Activated CD4-positive, alpha-beta T cell treated with anti-CD3 and anti-CD28 coated beads, Interleukin-2, amount 10 ng/mL, durations not matched to agents 24 days and 14 days (primary cell): ENCODE measurements at places on chromosomes 7 and 10. TPM values are rescaled to one million over a fixed set of nuclear protein-coding genes. Genes with fewer than 3 reads are reported as not detected.

Gene CDC14C
- not detected in 2 replicates for total RNA-seq

Gene PITX3
- 0.54 and 0.86 TPM in 2 replicates for total RNA-seq

Gene PARP12
- 53.3 and 55.9 TPM in 2 replicates for total RNA-seq

Gene HKDC1
- total RNA-seq = 0.07 and 0.09 TPM in 2 replicates

Gene EVX1
- total RNA-seq = not detected in 2 replicates

Gene HYAL4
- total RNA-seq = not detected in 2 replicates

- no peak for DNase-seq
- no peaks in the 10 kb centered on the region for H3K36me3 ChIP-seq
- H3K27me3 ChIP-seq = no peaks in the 10 kb centered on the region
- no peaks in the 10 kb centered on the region for H3K4me1 ChIP-seq
- no peak overlapping the region for H3K27ac ChIP-seq
- H3K4me3 ChIP-seq = no peak overlapping the region
Observed at GRCh38 chr10:13686331-13686752, 99.6 kb downstream of the PRPF18 start.

- peaks cover 2% of the 10 kb centered on the region for H3K36me3 ChIP-seq
- H3K4me1 ChIP-seq = peaks cover 21% of the 10 kb centered on the region
- H3K27me3 ChIP-seq = peaks cover 3% of the 10 kb centered on the region
- peak overlapping the region; percentile 88 for H3K4me3 ChIP-seq
- DNase-seq = peak; percentile 90
Observed at GRCh38 chr7:101017064-101017777, 2.7 kb upstream of the MUC17 start.

- no peak for DNase-seq
- no peaks in the 10 kb centered on the region for H3K4me1 ChIP-seq
- no peaks in the 10 kb centered on the region for H3K27me3 ChIP-seq
- no peaks in the 10 kb centered on the region for H3K36me3 ChIP-seq
Observed at GRCh38 chr7:10429511-10429910, 544.2 kb upstream of the PHF14 start.
